Glutamatergic neuron (in vitro differentiated cells): ENCODE measurements at places on chromosomes 2 and 18. TPM values are rescaled to one million over a fixed set of nuclear protein-coding genes. Genes with fewer than 3 reads are reported as not detected.
A peak's percentile ranks its signal among the peaks of the same experiment; 100 is the strongest.

The C2orf80 gene
- total RNA-seq: not detected

The MTA3 gene
- total RNA-seq: 64.1 TPM

- H3K4me1 ChIP-seq: no peaks in the 10 kb centered on the region
- H3K27me3 ChIP-seq: no peaks in the 10 kb centered on the region
- H3K27ac ChIP-seq: no peak overlapping the region
- no peak overlapping the region for H3K4me3 ChIP-seq
- DNase-seq: no peak
- H3K36me3 ChIP-seq: no peaks in the 10 kb centered on the region
These were observed 372.2 kb downstream of the METTL4 start for GRCh38 chr18:2199060-2199459.

GRCh38 chr2:14915983-14916382, 283.5 kb downstream of the LRATD1 start:
- no peak overlapping the region for H3K27ac ChIP-seq
- H3K4me1 ChIP-seq: peaks cover 3% of the 10 kb centered on the region
- no peak for DNase-seq
- no peaks in the 10 kb centered on the region for H3K27me3 ChIP-seq
- no peaks in the 10 kb centered on the region for H3K36me3 ChIP-seq

DNA sequence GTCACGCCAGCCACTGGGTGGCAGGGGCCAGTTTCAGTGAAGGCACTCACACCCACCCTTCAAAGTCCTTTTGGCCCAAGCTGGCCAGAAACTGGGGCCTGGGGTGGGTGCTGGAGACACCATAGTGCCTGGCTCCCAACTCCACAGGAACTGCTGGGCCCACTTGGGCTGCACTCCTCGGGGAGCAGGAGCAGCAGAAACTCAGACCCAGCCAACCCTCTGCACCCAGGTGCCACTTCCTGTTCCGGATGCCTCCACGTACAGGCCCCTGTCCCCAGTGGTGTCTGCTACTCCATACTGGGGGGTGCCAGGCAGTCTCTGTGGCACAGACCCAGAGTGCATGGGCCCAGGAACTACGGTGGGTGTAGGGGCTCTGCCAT, 42.5 kb upstream of the ZNF519 start:
- peak; percentile 9 for DNase-seq
- H3K4me3 ChIP-seq: no peak overlapping the region
- H3K4me1 ChIP-seq: no peaks in the 10 kb centered on the region
- peaks cover 4% of the 10 kb centered on the region for H3K36me3 ChIP-seq

- no peaks in the 10 kb centered on the region for H3K27me3 ChIP-seq
- no peaks in the 10 kb centered on the region for H3K36me3 ChIP-seq
- no peak overlapping the region for H3K27ac ChIP-seq
- H3K4me3 ChIP-seq: no peak overlapping the region
- H3K4me1 ChIP-seq: no peaks in the 10 kb centered on the region
These were observed 483.8 kb downstream of the GALR1 start for GRCh38 chr18:77733292-77733903.
